ENCODE measurements at places on chromosomes 3 and 15. TPM values are rescaled to one million over a fixed set of nuclear protein-coding genes. Genes with fewer than 3 reads are reported as not detected.

DNA sequence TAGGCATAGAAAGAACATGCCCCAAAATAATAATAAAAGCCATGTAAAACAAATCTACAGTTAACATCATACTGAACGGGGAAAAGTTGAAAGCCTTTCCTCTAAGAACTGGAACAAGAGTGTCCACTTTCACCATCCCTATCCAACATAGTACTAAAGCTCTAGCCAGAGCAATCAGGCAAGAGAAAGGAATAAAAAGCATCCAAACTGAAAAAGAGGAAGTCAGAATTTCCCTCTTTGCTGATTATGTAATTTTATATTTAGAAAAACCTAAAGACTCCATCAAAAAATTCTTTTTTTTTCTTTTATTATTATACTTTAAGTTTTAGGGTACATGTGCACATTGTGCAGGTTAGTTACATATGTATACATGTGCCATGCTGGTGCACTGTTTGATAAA lies 661.6 kb upstream of the CBLB start:
- no peak for DNase-seq
- H3K36me3 ChIP-seq: peaks cover 18% of the 10 kb centered on the region

- H3K27me3 ChIP-seq: no peaks in the 10 kb centered on the region
- H3K4me3 ChIP-seq: no peak overlapping the region
- no peaks in the 10 kb centered on the region for H3K4me1 ChIP-seq
- H3K36me3 ChIP-seq: no peaks in the 10 kb centered on the region
- no peak for DNase-seq
Measured at GRCh38 chr3:23324745-23325144, 121.6 kb downstream of the UBE2E2 start.

DNA sequence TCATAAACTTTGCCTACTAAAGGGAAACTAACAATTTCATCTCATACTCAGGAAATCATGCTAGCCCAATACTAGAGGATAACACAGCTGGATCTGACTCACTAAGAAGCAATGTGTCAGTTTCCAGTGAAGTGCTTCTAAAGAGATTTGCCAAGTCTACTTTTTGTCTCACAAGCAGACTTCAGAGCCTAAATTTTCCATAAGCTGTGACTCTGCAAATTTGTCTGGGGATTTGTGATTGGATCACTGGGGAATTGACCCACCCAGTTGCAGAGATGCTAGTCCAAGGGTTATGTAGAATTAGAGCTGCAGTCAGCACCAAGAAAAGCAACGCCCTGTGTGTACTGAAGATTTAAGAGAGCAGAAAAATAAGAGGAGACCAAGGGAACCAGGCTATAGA lies 647.1 kb downstream of the NTRK3 start:
- no peak overlapping the region for H3K4me3 ChIP-seq
- H3K36me3 ChIP-seq: no peaks in the 10 kb centered on the region
- no peak overlapping the region for H3K27ac ChIP-seq
- no peak for DNase-seq

- peak overlapping the region; percentile 99 for H3K27ac ChIP-seq
- peak overlapping the region; percentile 98 for H3K4me3 ChIP-seq
- peaks cover 8% of the 10 kb centered on the region for H3K36me3 ChIP-seq
- H3K27me3 ChIP-seq: peaks cover 4% of the 10 kb centered on the region
Measured at GRCh38 chr3:94064243-94064860, 1.5 kb downstream of the NSUN3 start.

DNA sequence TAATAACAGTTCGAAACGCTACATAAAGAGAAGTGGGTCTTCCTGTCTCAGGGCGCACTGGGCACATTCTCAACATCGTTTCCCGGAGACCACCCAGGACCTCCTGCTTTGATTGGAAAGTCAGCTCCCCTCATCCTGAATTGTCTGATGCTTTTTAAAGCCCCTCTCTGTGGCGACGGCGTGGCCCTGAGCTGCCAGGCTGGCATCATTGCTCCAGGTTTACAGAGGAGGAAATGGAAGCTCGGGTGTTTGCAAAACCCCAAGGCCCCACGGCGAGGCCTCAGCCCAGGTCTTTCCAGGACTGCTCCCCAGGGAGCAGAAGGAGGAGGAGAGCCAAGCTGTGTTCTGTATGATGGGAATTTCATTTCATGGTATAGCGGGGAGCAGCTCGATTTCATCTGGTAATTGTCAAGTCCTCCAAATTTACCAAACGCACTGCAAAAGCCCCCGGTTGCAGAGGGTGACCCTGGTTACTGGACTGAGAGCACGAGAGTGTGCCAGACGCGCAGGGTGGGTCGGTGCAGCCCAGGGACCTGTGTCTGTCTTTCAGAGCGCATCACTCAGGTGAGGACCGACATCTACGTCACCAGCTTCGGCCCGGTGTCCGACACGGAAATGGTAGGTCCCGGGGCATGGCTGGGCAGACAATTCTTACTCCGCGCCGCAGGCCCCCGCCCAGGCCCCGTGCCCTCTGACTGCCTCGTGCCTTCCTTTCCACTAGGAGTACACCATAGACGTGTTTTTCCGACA lies 15.9 kb downstream of the GABRA5 start:
- no peak overlapping the region for H3K27ac ChIP-seq
- H3K4me3 ChIP-seq: no peak overlapping the region
- no peak for DNase-seq

GRCh38 chr3:104447681-104448080 lies 919.0 kb upstream of the ALCAM start:
- no peak for DNase-seq
- no peaks in the 10 kb centered on the region for H3K27me3 ChIP-seq
- peaks cover 7% of the 10 kb centered on the region for H3K36me3 ChIP-seq
- no peak overlapping the region for H3K27ac ChIP-seq
- no peak overlapping the region for H3K4me3 ChIP-seq

GRCh38 chr3:130395916-130396315 lies 50.4 kb downstream of the COL6A5 start:
- no peaks in the 10 kb centered on the region for H3K36me3 ChIP-seq
- DNase-seq: no peak
- no peaks in the 10 kb centered on the region for H3K4me1 ChIP-seq
- no peaks in the 10 kb centered on the region for H3K27me3 ChIP-seq
- no peak overlapping the region for H3K27ac ChIP-seq

- H3K27me3 ChIP-seq: no peaks in the 10 kb centered on the region
- peak overlapping the region; percentile 79 for H3K27ac ChIP-seq
- peaks cover 11% of the 10 kb centered on the region for H3K4me1 ChIP-seq
- no peak for DNase-seq
- H3K36me3 ChIP-seq: no peaks in the 10 kb centered on the region
Measured at GRCh38 chr3:15426579-15427118, 695 bp downstream of the METTL6 start.

- no peak overlapping the region for H3K4me3 ChIP-seq
- no peaks in the 10 kb centered on the region for H3K4me1 ChIP-seq
- peaks cover 6% of the 10 kb centered on the region for H3K36me3 ChIP-seq
- no peak for DNase-seq
- H3K27me3 ChIP-seq: peaks cover 4% of the 10 kb centered on the region
- H3K27ac ChIP-seq: no peak overlapping the region
Measured at GRCh38 chr3:43212914-43213611, 73.3 kb upstream of the SNRK start.

- H3K4me3 ChIP-seq: no peak overlapping the region
- no peaks in the 10 kb centered on the region for H3K27me3 ChIP-seq
- H3K27ac ChIP-seq: no peak overlapping the region
Measured at GRCh38 chr3:152196782-152197181, 71.9 kb upstream of the MBNL1 start.

DNA sequence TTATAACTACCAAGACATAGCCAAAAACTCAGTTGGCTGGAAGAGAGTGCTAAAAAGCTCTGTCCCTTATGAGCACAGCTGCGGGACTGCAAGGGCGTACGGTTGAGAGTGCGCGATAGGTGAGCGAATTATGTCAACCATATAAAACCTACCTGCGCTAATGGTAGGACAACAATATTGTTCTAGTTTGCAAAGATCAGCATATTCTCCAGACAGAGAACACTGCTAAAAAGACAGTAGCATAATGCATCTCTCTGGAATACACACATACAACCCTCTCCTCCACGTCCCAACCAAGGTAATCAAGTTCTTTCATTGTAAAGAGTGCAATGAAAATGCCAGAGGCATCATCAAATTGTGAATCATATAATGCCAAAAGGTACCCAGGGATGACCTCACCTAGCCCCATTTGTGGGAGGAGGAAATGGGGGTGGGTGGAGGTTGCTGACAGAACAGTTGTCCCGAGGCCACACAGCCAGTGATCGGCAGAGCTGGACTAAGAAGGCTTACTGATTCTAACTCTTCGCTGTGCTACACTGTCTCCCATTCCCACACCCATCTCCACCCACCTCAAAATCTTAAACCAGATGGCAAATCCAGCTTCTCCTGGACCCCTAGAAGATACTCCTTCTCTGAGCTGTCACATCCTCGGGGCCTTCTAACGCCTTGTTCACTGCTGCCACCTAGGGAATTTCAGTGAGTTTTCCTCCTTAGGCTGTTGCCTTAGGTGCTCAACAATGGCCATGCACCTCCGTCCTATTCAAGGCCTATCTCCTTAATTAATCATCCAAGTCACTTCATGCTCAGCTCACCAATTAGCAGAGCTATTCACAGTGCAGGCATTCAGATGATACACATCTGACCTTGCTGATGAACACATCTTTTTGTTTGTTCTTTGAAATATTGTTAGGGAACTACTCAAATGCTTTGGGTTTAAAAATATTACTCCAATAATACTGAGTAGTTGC lies 60.7 kb downstream of the RPL22L1 start:
- no peak overlapping the region for H3K4me3 ChIP-seq
- H3K27ac ChIP-seq: no peak overlapping the region
- H3K36me3 ChIP-seq: no peaks in the 10 kb centered on the region
- no peak for DNase-seq
- peaks cover 9% of the 10 kb centered on the region for H3K4me1 ChIP-seq

DNA sequence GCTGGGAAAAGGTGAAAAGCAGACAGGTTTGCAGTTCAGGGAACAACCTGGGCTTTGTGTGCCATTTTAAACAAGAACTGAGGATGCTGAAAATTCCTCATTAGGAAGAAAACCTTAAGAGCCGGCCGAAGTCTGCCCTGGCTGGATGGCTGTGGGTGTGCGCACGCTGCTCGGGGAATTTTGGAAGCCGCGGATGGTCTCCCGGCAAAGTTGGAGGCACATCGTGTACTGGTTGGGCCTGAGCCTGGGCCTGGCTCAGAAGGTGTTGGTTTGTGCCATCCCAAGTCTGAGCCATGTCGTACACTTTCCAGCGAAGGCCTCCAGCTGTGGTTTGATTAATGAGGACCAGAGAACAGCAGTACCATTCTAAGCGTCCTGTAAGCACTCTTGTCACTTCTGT lies 188.2 kb downstream of the ATP10A start:
- no peak for DNase-seq
- H3K27me3 ChIP-seq: peaks cover 5% of the 10 kb centered on the region
- no peak overlapping the region for H3K27ac ChIP-seq
- no peaks in the 10 kb centered on the region for H3K36me3 ChIP-seq
- H3K4me3 ChIP-seq: no peak overlapping the region

GRCh38 chr3:71843071-71843470 lies 58.1 kb upstream of the PROK2 start:
- no peak overlapping the region for H3K27ac ChIP-seq
- H3K27me3 ChIP-seq: peaks cover 2% of the 10 kb centered on the region
- peaks cover 3% of the 10 kb centered on the region for H3K4me1 ChIP-seq
- no peak for DNase-seq
- peaks cover 9% of the 10 kb centered on the region for H3K36me3 ChIP-seq
- H3K4me3 ChIP-seq: no peak overlapping the region

DNA sequence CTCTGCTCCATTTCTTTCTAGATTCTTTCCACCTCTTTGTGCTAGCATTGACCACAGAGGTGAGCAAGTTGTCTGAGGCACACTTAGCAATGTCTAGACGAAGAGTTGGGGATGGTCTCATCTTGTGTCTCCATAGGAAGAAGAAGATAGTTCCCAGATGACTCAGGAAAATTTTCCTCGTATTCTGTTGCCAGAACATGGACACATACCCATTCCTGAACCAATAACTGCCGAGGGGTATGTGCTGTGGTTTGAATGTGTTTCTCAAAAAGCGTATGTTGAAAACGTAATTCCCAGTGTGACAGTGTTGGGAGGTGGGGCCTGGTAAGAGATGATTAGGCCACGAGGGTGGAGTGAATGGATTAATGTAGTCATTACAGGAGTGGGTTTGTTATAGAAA lies 107.5 kb upstream of the GALNT15 start:
- DNase-seq: no peak
- peaks cover 1% of the 10 kb centered on the region for H3K27me3 ChIP-seq
- H3K27ac ChIP-seq: no peak overlapping the region

GRCh38 chr15:26087881-26088280 lies 224.8 kb upstream of the ATP10A start:
- no peak overlapping the region for H3K27ac ChIP-seq
- no peak for DNase-seq
- no peaks in the 10 kb centered on the region for H3K36me3 ChIP-seq
- no peak overlapping the region for H3K4me3 ChIP-seq
- H3K27me3 ChIP-seq: peaks cover 2% of the 10 kb centered on the region
- H3K4me1 ChIP-seq: peaks cover 3% of the 10 kb centered on the region

- no peaks in the 10 kb centered on the region for H3K36me3 ChIP-seq
- no peak overlapping the region for H3K27ac ChIP-seq
- peaks cover 3% of the 10 kb centered on the region for H3K4me1 ChIP-seq
- H3K4me3 ChIP-seq: no peak overlapping the region
- H3K27me3 ChIP-seq: peaks cover 2% of the 10 kb centered on the region
Measured at GRCh38 chr3:50571486-50571885, 2.2 kb downstream of the HEMK1 start.

DNA sequence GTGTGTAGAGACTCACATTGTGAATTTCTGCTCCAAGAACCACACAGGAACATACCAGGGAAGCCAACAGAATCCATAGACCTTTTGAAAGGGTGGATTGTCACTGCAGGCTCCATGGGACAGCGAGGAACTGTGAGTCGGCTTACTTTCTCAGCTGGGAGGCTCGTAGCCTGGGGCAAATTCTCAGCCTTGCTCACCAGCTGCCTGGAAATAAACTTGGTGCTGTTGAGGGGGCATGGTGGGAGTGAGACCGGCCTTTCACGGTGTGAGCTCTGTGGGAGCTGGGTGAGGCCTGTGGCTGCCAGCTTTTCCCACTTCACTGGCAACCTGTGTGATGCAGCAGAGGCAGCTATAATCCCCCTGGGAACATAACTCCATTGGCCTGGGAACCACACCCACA lies 146.6 kb upstream of the P2RY1 start:
- no peak overlapping the region for H3K27ac ChIP-seq
- H3K36me3 ChIP-seq: no peaks in the 10 kb centered on the region
- H3K27me3 ChIP-seq: peaks cover 1% of the 10 kb centered on the region

Gene KLHL40
- total RNA-seq: 0.44 TPM

Gene MYH15
- 1.0 TPM for total RNA-seq

Gene XYLB
- total RNA-seq: 2.6 TPM

Gene SLCO2A1
- total RNA-seq: not detected

Gene RNU6-1
- not detected for total RNA-seq

Gene ASB14
- total RNA-seq: not detected

Measured in glutamatergic neuron (in vitro differentiated cells).